ENCODE measurements at places on chromosomes 1 and 21. TPM values are rescaled to one million over a fixed set of nuclear protein-coding genes. Genes with fewer than 3 reads are reported as not detected.

The TMEM79 gene
- total RNA-seq = 1.8 TPM

The LCE3E gene
- not detected for total RNA-seq

- DNase-seq = no peak
- no peaks in the 10 kb centered on the region for H3K36me3 ChIP-seq
- no peak overlapping the region for H3K4me3 ChIP-seq
- no peak overlapping the region for H3K27ac ChIP-seq
- H3K27me3 ChIP-seq = no peaks in the 10 kb centered on the region
These were observed 40.1 kb downstream of the CACNA1S start for GRCh38 chr1:201072149-201072548.

DNA sequence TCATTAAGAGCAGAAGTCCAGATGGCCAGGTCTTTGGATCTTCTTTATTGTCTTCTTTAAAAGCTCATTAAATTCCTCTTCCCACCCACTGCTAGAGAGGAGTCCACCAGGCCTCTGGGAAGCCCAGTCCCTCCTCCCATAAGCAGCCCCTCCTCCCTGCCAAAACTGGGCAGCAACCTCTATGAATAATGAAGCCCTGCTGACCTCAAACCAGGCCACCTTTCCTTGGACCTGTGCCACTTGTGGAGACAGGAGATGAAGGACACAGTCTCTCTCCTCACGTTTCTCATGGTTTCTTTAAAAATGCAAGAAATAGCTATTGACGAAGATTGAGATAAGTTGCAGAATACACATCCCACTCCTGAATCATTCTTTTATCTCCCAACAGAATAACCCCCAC is 112.8 kb downstream of the EDEM3 start:
- peaks cover 6% of the 10 kb centered on the region for H3K4me1 ChIP-seq
- H3K27ac ChIP-seq = no peak overlapping the region
- no peaks in the 10 kb centered on the region for H3K36me3 ChIP-seq
- DNase-seq = no peak
- no peaks in the 10 kb centered on the region for H3K27me3 ChIP-seq

GRCh38 chr1:55286856-55287602 is 71.9 kb upstream of the USP24 start:
- H3K4me3 ChIP-seq = no peak overlapping the region
- DNase-seq = no peak
- no peaks in the 10 kb centered on the region for H3K36me3 ChIP-seq
- no peaks in the 10 kb centered on the region for H3K4me1 ChIP-seq

DNA sequence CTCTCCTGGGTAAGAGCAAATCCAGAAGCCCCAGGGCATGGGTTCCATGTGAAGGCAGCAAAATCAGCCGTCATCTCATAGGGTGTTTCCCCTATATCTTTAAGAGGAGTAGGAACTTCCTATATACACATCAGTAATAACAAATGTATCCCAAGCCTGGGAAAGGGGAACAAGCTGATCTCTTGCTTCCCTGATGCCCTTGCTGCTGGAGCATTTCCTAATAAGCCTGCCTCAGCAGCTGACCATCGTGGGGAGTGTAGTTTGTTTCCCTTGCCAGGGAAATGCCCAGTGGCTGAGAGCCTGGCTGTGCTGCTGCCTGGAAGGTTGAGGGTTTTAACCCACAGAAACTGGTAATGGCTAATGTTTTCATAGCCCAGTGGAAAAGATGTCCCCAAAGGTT is 177.0 kb downstream of the NPHP4 start:
- no peak overlapping the region for H3K4me3 ChIP-seq
- H3K4me1 ChIP-seq = no peaks in the 10 kb centered on the region
- H3K27me3 ChIP-seq = no peaks in the 10 kb centered on the region
- H3K27ac ChIP-seq = no peak overlapping the region
